ENCODE measurements at places on chromosomes 7 and 10.

DNA sequence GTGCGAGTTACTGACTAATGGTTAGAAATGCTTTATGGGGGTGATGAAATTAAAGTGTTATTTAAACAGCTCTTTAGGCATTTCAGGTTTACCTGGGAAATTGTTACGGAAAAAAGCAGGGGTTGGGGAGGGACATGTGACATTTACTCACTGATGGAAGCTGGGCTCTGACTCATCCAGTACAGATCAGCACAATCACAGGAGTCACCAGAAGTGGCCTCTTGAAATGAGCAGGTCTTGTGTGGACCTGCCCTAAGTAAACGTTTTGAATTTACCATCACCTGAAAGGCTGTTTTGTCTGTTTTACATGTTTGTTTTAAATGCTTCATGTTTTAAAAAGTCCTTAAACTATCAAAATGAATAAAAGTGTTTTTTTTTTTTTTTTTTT lies 2.3 kb downstream of the GLRX3 start:
- no peak for DNase-seq

DNA sequence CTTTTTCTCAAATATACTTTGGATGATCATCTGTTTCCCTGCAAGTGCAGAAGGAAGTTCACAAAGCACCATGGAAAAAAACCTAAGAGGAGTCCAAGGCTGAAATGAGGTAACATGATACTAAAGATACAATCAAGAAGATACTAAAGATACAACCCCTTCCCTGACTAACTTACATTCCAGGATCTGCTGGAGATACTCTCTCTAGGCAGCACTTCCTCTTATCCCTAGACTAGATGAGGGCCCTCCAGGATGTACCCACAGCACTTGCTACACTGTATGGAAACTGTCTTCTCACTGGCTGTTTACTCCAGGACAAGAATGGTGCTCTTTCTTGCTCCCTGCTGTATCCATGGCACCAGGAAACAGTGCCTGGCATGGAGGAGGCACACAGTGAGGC lies 116.4 kb upstream of the NFE2L3 start:
- DNase-seq, result no peak

DNA sequence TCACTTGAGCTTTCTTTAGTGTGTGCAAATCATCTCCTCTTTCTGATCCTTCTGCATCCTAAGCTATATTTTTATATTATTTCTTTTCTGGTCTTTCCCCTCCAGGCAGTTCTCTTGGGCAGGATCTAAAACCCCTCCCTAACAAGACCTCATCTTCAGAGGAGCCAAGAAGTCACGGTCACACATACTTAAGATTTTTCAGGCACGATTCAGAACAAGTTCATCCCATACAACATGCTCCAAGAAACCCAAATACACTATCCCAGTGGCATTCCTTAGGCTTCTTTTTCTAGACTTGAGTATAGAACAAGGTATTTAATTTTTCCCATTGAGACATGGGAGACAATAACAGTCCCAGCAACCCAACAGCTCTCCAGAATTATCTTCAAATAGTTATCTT lies 1251.5 kb downstream of the DNAJB9 start:
- no peak for DNase-seq

DNA sequence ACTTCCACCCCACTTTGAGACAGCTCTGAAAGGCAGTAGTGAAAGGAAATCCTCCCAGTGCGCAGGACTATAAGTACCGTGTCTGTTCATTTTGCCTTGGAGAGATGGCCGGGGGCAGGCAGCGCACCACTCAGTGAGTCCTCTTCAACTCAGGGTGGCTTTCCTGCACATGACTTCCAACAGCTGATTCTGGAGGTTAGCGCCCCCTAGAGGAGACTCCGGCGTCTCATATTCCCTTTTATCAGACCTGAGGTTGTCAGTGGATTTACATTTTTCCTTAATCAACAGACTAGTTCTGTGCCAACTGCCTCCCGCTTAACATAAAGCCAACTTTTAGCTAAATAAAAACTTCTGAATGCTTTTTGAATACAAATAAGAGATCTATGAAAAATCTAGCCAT lies 101.0 kb downstream of the HERPUD2 start:
- no peak for DNase-seq

Data from posterior cingulate gyrus (tissue), 11 donors.